ENCODE measurements at places on chromosomes 7 and 10. TPM values are rescaled to one million over a fixed set of nuclear protein-coding genes. Genes with fewer than 3 reads are reported as not detected.
A peak's percentile ranks its signal among the peaks of the same experiment; 100 is the strongest.

Gene EFCAB10
- not detected for total RNA-seq

- DNase-seq: peak; percentile 53
Observed at GRCh38 chr10:775245-776075, 86.0 kb upstream of the DIP2C start.

DNA sequence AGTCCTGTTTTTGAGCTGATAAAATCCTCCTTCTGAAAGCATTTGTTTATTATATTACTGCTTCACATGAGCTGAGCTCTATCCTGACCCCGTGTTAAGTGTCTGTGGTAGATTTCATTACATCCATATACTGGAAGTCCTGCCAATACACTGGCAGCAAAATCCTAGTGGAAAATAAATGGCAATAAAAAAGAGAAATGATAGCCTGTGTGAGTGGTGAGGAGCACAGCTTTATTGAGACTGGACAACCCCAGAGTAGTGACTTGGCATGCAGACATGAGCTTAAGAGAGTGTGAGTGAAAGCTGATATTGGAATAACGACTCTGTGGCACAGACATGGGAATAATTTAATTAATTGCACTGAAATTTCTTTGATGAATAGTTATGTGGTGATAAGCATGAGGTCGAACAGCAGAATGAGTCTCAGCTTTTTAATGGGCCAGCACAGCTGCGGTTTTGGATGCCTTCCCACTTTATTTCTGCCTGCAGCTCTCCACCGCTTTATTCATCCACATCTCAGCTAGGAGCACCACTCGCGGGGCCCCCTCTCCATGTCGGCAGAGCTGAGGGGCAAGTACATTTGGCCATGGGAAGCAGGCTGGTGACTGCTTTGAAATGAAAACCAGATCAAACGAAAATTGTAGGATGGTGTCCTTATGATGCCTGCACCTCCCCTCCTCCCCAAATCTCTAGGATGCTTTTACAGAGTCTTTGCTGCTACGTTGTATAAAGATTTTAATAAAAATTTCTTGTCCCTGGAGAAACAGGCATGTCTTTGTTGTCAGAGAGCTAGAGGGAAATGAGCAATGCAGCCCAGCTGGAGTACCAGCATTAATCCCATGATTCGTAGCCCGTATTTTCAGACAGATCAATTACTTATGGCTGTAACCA is 494.3 kb downstream of the AUTS2 start:
- DNase-seq: no peak

- DNase-seq: no peak
Observed at GRCh38 chr7:135842446-135843179, 94.0 kb upstream of the FAM180A start.

GRCh38 chr10:130498042-130498441 is 361.9 kb downstream of the GLRX3 start:
- DNase-seq: no peak

Gene AVL9
- 14.4 TPM for total RNA-seq

GRCh38 chr10:48976196-48976595 is 36.6 kb upstream of the LRRC18 start:
- DNase-seq: no peak

Gene PDK4
- 431 TPM for total RNA-seq

GRCh38 chr7:48161407-48162125 is 9.7 kb upstream of the ABCA13 start:
- no peak for DNase-seq

DNA sequence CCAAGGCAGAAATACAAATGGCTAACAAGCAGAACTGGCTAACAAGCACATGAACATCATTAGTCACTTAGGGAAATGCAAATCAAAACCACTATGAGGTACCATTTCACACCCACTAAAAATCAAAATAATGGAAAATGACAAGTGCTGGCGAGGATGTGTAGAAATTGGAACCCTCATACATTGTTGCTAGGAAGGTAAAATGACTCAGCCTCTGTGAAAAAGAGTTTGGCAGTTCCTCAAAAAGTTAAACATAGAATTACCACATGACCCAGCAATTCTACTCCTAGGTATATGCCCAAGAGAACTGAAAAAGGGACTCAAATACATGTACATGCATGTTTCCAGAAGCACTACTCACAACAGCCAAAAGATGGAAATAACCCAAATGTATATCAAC is 52.8 kb upstream of the ANAPC16 start:
- DNase-seq: no peak

GRCh38 chr10:93997546-93997945 is 3.8 kb downstream of the PLCE1 start:
- no peak for DNase-seq

DNA sequence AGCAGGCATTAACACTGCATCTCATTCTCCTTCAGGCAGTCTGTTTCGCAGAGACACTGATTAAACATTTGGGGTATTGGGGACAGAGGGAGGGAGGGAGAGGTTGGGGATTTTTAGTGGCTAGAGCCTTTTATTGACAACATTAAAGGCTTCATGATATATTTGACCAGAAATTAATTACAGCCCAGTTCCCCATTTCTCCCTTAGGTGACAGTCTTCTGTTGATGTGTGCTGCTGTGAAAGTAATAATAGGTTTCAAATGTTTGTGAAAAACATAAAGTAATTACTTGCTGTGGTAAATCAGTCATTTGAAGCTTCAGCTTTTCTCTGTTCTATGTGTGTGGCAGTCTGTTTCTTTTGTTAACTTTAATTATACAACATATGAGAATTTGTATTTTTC is 105.3 kb upstream of the LRGUK start:
- DNase-seq: no peak

DNA sequence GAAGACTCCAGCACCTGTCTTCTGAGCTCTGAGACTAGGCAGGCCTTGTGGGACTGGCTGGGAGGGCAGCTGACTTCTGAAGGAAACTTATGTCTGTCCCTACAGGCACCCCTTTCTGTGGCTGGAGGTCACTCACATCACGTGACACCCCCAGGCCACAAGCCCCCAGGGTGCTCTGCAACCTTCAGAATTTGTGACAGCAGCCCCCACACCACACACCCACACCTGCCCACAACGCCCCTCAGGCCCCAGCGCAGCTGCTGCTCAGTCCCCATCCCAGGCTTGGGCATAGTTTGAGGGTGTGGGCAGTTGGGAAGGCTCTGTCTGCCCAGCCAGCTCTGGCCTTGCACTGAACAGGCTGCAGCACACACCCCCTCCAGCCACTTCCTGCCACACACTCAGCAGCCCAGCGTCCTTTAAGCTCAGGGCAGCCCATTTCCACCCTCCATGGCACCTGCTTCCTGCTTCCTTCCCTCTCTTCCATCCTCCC is 80.0 kb upstream of the UNC5B start:
- DNase-seq: no peak

- DNase-seq: no peak
Observed at GRCh38 chr10:103819493-103819892, 35.9 kb downstream of the SH3PXD2A start.

DNA sequence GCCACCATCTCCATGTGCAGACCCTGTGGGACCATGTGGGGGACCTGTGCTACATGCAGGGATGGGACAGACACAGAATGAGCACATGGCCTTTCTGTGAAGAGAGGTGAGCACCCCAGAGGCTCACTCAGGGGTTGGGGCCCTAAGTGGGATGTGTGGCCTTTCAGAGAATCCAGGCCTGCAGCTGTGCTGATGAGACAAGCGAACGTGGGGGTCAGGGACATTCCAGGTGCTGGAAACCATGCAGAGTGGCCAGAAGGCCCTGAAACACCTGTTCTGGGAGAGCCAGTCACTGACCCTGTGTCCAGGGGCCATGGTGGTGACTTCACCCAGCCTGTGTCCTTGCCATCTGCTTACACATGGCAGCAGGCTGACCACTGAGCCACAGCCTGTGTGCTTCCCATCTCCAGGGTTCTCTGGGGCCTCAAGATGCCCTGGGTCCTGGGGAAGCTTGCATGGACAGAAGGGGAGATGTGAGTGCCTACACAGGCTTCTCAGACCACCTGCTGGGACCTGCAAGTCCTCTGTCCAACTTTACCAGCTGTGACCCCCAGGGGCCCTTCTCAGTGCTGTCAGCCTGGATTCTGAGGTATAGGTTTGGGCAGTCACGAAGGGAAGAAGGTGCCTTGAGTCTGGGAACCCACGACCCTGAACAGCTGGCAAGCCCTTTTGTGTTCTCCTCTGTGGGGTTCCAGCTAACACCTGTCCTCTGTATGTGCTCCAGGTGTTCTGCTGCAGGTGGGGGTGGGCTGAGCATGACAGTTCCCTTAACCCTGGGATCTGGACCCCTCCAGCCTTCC is 17.6 kb downstream of the RAMP3 start:
- no peak for DNase-seq

DNA sequence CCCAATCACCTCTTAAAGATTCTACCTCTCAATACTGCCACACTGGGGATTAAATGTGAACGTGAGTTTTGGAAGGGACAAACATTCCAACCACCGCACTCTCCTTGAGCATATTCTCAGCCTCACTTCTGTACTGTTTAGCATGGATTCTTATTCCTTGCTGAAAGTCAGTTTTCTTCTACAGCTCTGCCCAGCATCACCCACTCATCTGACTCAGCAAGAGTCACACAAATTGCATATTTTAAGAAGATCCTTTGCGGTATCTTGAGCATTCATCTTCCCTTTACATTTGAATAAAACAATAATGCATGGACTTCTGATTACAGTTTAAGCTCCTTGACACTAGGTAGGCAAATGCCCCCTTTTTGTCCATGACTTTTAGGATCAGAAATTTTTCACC is 251.6 kb upstream of the MKLN1 start:
- no peak for DNase-seq

DNA sequence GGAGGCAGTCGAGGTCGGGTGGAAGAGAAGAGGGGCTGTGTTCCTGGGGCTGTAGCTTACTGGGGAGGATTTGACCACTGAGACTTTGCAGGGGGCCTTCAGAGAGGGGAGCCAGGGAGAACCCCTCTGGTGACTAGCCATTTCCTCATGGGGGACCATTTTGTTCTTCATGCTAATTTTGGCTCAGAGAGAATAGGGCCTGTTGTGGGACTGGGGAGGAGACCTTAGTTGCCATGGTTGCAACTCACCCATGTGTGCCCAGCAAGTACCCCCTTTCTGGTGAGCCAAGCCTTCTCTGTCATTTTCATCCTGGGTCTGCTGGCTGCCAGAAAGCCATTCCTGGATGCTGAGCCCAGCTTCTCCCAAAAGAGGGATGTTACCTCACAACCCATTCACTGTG is 120.9 kb downstream of the GRK5 start:
- no peak for DNase-seq

DNA sequence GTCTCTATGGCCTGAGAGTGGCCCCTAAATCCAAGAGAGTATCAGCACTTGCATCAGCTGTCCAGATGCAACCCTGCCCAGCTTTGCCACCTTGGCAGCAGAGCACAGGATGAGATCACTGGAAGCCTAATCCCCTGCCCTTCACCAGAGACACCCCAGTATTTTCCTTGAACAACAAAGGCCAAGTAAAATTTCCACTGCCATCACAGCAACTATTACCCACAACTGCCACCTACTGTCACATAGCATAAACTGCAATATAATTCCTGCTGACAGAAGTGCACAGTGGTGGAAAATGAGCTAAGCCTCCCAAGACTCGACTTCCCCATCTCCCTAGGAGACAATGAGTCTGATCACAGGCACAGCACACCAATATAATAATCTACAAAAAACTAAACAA is 462.8 kb upstream of the ZWINT start:
- DNase-seq: no peak

All from Right ventricle myocardium inferior (tissue), 1 donor.